Activated B cell treated with CpG ODN at 0.5 μM for 24 hours (primary cell): ENCODE measurements at places on chromosomes 1 and 21. TPM values are rescaled to one million over a fixed set of nuclear protein-coding genes. Genes with fewer than 3 reads are reported as not detected.

CD1E gene
- total RNA-seq, result not detected in 2 replicates

KPRP gene
- not detected in 2 replicates for total RNA-seq

KCNA10 gene
- total RNA-seq, result not detected in 2 replicates

EFNA1 gene
- 0.29 TPM in 1 of 2 replicates, not detected in the other for total RNA-seq

DDR2 gene
- total RNA-seq, result 0.09 and 0.27 TPM in 2 replicates

MYBPH gene
- not detected in 2 replicates for total RNA-seq

RXFP4 gene
- not detected in 2 replicates for total RNA-seq

CLCNKB gene
- total RNA-seq, result not detected in 2 replicates

OR2T29 gene
- 2.0 and 2.1 TPM in 2 replicates for total RNA-seq

GSTM5 gene
- 0.04 TPM in 1 of 2 replicates, not detected in the other for total RNA-seq

NBPF4 gene
- total RNA-seq, result not detected in 2 replicates

OSCP1 gene
- total RNA-seq, result 1.2 and 1.8 TPM in 2 replicates

RGS5 gene
- 1.1 and 1.9 TPM in 2 replicates for total RNA-seq

TTLL7 gene
- 0.12 TPM in 1 of 2 replicates, not detected in the other for total RNA-seq

SMCP gene
- total RNA-seq, result not detected in 2 replicates

AMY1C gene
- total RNA-seq, result not detected in 2 replicates

SNX7 gene
- total RNA-seq, result not detected in 2 replicates
